ENCODE measurements at places on chromosomes 2 and 18. TPM values are rescaled to one million over a fixed set of nuclear protein-coding genes. Genes with fewer than 3 reads are reported as not detected.

The ABCB11 gene
- polyA plus RNA-seq = 0.01 TPM

The LAMA3 gene
- 1.8 TPM for polyA plus RNA-seq

The HOXD13 gene
- polyA plus RNA-seq = 0.11 TPM

The SP3 gene
- 128 TPM for polyA plus RNA-seq

The DCC gene
- polyA plus RNA-seq = 8.7 TPM

The MAP2 gene
- 30.5 TPM for polyA plus RNA-seq

DNA sequence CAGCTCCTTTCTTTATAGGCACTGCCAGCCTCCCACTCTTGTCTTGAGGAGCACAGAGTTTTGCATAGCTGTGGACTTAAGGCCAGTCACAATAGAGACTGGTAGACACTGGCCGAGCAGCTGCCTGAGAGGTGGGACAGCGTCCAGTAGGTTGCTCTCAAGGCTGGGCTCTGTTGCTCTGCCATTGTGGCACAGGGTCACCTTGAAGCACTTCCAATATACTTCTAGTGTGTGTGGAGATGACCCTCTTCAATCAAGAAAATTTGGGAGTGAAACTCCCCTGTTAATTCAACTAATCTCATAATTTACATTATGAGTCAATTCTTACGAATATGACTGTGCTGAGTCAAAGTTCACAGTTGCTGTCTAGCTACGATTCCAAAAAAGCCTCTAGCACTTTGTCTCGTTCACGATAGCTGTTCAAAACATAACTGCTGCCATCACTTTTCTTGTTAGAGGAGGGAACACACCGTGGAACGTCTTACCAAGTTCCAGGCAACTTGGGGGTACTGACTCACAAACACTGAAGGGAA lies 636.2 kb downstream of the EPHA4 start:
- DNase-seq = no peak

DNA sequence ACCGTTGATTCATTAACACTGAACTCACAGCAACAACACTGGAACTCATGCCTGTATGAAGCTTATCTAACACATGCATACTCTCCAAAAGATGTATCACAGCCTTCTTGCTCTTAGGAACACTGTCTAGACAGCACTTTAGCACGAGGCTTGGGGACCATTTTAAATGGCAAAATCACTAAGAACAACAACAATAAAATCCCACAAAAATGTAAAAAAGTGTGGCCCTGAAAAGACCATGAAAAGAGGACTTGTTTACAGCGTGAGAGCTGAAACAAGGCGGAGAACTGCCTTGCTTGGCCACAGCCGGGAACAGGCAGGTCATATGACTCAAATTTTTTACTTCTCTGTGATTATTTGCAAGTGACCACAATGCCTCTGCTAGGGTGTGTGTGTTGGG lies 48.1 kb downstream of the CHN1 start:
- no peak for DNase-seq

Measured in right renal cortex interstitium (tissue), 3 donors.